ENCODE measurements at places on chromosomes 4 and X.

GRCh38 chr4:62791386-62791785 lies 1591.3 kb downstream of the ADGRL3 start:
- DNase-seq: no peak

DNA sequence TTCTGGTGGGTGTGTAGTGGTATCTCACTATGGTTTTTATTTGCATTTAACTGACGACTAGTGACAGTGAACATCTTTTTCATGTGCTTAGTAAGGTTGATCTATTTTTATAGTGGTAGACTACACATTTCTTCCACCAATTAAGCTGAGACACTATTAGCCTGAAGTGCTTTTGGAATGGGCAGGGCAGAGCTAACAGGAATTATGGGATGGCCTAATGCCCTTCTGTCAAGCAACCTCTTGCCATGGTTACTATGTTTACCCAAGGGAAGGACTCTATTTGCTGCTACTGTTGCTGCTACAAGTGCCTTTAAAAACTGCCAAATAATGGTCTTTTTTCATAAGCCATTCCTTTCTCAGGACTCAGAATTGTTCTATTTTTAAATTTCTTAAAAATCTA lies 676.7 kb upstream of the ACTRT1 start:
- DNase-seq: no peak

- no peak for DNase-seq
Measured at GRCh38 chr4:75542824-75543223, 13.0 kb upstream of the ODAPH start.

DNA sequence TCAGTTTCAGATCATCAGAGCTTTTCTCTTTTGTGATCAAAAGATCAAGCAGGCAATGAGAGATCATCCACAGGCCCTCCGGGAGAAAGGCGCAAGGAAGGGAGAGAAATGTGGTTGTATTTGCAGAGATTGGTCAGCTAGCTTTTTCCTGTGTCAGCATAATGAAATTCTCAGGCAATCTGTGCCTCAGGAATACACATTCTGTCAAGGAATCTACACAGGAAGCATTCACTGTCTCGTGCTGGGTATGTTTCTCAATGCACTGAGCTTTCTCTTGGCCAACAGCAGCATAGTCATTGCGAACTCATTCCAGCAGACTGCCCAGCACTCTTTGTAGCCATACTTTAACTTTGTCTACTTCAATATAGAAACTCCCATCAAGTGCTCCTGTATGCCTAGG lies 413.7 kb downstream of the PPP3CA start:
- no peak for DNase-seq

- no peak for DNase-seq
Measured at GRCh38 chr4:33080275-33080674, 2360.1 kb downstream of the PCDH7 start.

GRCh38 chrX:38484607-38485498 lies 76.5 kb upstream of the TSPAN7 start:
- no peak for DNase-seq
